Hematopoietic multipotent progenitor cell treated with erythropoietin and hydrocortisone succinate and interleukin-3 and kit ligand, for 6 days (in vitro differentiated cells): ENCODE measurements at places on chromosomes 16 and 17.

DNA sequence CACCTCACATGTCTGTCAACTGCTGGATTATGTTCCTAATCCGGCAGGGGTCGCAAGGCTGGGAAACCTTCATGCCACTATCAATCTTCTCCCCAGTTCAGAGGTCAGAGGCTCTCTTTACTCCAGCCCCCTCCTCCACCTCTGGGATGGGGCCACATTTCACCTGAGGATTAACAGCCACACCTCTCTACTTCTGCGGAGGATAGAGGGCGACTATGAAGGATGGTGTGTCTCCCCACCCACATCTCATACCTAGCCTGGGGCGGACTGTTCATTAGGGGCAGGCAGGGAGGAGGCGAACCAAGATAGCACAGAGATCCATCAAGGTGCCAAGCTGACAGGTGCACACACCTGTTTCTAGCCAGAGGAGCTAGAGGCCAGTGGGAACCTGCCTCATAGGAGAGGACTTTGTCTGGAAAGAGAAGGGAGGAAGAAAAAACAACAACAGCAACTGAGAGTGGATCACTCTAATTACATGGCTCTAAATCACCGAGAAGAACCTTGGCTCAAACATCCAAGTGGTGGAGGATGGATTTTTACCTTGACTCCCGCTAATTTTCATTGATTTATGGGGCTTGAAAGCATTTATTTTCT is 41.9 kb upstream of the SKAP1 start:
- no peak for DNase-seq

- no peak for DNase-seq
Observed at GRCh38 chr16:50244504-50245416, 21.6 kb upstream of the ADCY7 start.

GRCh38 chr16:4096509-4096908 is 19.7 kb downstream of the ADCY9 start:
- DNase-seq, result no peak

DNA sequence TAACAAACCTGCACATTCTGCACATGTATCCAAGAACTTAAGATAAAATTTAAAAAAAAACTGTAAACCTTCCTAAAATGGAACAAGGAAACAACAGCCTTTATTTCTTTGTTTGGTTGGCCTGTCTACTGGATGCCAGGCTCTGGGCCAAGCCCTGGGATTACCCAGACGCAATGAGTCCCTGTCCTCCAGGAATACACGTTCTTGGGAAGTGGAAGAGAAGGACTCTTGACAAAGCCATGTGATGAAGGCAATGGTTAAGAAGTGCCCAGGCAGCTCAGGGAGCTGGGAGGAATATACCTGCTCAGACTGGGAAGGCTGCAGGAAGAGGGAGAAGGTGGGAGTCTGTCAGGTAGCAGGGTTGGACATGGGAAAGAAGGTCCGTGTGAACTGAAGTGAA is 115.4 kb downstream of the AXIN2 start:
- DNase-seq, result no peak

DNA sequence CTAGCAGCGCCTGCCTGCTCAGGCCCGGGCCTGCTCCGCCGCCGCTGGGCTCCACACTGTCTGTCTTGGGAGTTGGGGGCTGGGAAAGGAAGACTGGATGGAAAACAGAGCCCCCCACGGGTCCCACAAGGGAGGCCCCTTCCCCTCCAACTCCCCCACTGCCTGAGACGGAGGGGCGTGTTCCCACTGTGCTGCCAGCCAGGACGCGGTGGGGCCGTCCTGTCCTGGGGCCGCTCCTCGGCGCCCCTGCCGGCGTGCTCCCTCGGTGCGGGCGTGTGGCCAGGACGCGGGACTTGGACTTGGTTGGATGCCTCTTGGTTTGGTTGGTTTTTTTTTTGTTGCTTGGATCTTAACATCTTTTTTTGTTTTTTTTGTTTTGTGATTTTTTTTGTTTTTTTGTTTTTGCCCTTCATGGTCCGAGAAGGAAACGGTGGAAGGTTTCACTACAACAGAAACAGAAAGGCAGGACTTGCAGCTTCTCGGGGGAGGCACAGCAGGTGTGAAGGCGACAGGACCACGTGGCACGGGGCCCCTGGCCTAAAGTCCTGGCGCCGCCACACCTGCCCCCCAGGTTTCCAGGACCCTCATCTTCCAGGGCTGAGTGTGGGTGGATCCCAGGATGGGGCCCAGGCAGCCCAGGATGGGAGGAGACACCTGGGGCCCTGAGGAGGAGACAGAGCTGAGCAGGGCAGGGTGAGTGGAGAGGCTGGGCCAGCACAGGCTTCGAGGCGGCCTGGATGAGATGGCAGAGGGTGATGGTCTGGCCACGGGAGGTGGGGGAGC is 16.0 kb downstream of the ENGASE start:
- DNase-seq, result no peak

DNA sequence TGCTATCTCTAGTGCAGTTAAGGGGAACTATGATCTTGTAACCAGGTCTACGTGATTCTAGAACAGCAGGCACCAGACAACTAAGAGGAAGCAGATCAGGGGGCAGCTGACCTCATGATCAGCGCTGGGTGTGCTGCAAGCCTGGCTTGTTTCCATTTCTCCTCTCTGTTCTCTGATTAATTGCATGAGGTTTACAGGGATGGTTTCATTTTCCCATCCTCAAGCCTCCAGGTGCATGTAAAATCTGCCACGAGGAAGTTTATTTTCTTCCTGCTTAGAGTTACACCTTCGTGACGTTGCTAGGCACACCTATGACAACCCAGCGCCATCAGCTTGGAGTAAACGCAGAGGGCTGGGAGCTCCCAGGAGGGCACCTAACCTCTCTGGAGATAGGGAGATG is 4.3 kb upstream of the NUPR1 start:
- peak; percentile 69 for DNase-seq

GRCh38 chr17:33201283-33201682 is 91.8 kb downstream of the ASIC2 start:
- no peak for DNase-seq

GRCh38 chr16:81143921-81144471 is 47.8 kb upstream of the GCSH start:
- DNase-seq, result no peak

GRCh38 chr16:82643136-82643535 is 16.4 kb downstream of the CDH13 start:
- no peak for DNase-seq

- DNase-seq, result peak; percentile 96
Observed at GRCh38 chr17:79728169-79728907, 2.4 kb upstream of the ENPP7 start.

GRCh38 chr17:79031996-79032875 is 8.3 kb downstream of the C1QTNF1 start:
- no peak for DNase-seq

- no peak for DNase-seq
Observed at GRCh38 chr16:11852092-11852809, 909 bp upstream of the RSL1D1 start.

DNA sequence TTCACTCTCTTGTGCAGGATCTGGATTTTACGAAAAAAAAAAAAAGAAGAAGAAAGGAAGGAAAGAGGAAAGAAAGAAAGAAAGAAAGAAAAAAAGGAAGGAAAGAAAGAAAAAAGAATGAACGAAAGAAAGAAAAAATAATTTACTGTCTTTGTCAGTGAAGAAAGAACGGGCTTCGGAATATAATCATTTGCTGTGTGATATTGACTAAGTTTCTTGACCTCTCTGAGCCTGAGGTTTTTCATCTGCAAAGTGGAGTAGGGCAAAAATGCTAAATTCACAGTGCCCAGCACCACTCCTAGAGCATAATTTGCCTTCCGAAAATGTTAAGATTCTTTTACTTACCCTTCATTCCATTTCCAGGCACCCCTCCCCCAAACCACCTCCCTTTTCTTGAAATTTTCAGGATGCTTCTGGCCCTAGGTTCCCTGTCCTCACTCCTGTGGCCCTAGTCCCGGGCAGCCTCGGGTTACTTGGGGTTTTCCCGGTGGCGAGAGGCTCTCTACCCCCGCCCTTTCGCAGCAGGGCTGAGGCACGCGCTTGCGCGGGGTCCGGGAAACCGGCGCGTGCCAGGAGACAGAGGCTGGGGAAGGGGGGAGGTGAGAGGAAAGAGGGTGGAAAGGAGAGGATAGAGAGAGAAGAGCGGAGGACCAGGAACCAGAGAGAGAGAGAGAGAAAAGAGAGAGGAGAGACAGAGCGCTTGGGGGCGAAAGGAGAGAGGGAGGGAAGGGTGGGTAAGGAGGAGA is at the start of gene CNTNAP1:
Gene CNTNAP1 (plus strand): TSS at position 556 of the 746 bp plus-strand sequence. CDS start 299 bp downstream, outside the sequence.
- no peak for DNase-seq

GRCh38 chr17:76253841-76254240 is 11.3 kb upstream of the UBALD2 start:
- DNase-seq, result no peak
